ENCODE measurements at places on chromosomes 5 and 9.

DNA sequence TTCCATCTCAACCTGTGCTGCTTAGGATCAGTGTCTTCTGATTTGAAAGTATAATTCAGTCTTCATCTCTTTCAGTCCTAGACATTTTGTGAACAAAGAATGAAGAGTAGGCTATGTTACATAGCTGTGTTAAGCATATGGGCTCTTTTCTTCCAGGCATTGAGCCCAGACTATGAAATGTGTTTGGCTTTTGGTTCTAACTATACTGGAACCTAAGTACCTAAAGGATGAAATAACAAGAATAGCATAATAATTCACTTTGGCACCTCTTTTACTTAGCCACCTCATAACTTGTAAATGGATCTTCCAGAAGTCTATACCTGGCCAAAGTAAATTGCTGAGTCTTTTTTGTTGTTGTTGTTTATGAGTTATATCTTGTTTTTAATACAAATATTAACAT lies 71.4 kb downstream of the SLF1 start:
- DNase-seq, result no peak

GRCh38 chr5:54264574-54264973 lies 45.8 kb downstream of the ARL15 start:
- no peak for DNase-seq

- peak; percentile 11 for DNase-seq
These were observed 138.5 kb downstream of the MPDZ start for GRCh38 chr9:13140843-13141592.

DNA sequence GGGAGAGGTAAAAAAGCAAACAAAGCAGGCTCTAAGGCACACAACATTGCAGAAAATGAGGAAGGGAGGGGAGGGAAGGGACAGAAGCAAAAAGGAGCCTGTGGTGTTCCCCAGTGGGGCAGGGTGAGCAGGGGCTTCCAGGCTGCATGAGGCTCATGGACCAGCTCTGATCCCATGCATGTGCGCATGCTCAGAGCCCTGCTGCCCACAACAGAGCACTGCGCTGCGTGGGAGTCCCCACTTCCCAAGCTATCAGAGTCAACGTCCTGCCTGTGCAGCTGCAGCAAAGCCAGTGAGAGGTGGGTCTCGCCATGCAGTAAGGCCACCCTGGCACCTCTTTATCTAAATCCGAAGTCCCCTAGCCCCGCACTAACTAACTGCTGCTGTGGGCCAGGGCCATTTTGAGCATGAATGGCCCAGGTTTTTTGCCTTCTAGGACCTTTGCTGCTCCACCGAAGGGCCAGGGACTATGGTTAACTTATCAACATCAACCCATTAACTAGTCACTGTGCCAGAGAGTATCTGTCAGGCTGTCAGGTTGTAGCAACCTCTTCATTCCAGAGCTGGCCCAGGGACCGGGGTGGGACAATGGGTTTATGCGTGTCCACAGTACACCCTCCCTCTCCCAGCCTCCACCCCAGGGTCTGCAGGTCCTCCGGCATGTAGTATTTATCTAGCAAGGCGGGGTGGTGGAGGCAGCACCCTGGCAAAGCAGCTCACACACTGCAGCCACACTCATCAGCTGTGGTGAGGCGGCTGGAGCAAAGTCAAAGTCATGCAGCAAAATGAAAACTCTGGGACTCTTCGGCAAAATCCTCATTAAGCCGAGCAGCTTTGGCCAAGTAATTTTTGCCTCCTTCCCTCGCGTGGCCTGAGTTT lies 123.6 kb downstream of the SAXO1 start:
- no peak for DNase-seq

- DNase-seq, result no peak
These were observed 174.4 kb downstream of the EBF1 start for GRCh38 chr5:158925314-158925713.

GRCh38 chr9:27564670-27565069 lies 8.6 kb downstream of the C9orf72 start:
- DNase-seq, result no peak

DNA sequence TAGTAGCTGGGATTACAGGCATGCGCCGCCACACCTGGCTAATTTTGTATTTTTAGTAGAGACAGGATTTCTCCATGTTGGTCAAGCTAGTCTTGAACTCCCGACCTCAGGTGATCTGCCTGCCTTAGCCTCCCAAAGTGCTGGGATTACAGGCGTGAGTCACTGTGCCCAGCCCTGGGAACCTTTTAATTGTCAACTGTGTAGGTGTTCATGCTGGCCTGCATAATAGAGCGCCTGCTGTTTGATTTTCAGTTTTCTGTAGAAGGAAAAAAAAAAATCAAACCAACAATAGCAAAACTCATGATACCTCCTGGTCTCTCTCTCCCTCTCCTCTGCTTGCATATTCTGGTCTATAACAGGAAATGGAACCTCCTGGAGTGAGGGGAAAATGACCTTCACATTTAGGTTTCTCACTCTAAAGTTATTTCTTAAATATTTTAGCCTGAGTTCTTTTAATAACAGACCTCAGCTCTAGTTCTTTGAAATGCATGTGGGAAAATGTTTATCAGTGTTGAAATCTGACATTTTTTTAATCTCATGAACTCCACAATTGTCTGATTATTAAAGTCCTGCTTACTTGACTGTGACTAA lies 51.7 kb downstream of the EXOSC2 start:
- DNase-seq, result no peak

DNA sequence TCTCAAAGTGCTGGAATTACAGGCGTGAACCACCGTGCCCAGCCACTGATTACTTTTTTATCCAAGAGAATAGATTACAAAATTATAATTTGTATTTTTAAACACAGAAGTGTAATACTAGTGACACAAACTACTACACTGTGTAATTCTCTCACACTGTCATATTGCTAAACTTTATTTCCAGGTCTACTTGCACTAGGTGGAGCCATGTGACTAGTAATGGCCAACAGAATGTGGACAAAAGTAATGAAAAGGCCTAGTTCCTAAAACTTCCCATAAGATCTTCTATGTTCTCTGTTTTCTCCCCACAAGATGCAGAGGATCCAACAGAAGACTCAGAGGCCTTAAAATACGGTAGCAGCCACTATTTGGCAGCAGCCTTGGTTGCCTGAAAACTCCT lies 27.3 kb downstream of the NADK2 start:
- peak; percentile 8 for DNase-seq

- DNase-seq, result no peak
These were observed 57.9 kb downstream of the PTCD2 start for GRCh38 chr5:72377910-72378638.

All from PC-3 (cell line).